ENCODE measurements at places on chromosomes 4 and X.

DNA sequence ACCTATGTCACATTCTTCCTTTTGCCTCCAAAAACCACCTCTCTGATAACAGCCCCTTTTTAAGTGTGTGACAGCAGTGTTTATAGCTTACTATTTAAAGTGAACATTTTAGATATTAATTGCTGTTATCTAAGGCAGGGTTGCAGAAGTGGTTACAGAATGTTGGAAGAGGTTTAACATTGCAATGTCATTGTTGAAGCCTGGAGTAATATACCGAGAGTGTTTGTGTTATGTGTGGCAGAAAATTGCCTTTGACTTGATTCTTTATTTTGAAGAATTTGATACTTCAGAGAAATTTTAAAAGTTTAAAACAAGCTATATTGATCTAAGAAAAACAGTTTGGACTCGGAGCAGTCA is 37.1 kb downstream of the SMARCAD1 start:
- DNase-seq: no peak

GRCh38 chr4:99117876-99118693 is 26.0 kb downstream of the ADH4 start:
- DNase-seq: no peak

GRCh38 chr4:158996669-158997074 is 106.2 kb upstream of the RAPGEF2 start:
- DNase-seq: no peak

DNA sequence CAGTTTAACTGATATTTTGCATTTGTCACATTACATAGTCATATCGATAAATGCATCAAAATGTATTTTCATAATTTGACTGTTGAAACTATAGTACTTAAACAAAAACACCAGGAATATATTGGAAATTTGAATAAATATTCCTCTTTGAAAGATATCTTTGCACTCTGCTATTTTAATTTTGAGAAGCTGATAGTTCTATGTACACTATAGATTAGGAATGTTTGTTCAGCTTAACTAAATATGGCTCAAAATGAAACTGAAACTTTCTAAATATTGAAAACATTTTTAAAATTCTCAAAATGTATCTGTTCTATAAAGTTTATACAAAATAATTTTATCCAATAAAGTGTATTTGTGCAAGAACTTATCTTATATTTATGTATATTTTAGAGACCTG is 510.1 kb downstream of the FSTL5 start:
- DNase-seq: no peak

DNA sequence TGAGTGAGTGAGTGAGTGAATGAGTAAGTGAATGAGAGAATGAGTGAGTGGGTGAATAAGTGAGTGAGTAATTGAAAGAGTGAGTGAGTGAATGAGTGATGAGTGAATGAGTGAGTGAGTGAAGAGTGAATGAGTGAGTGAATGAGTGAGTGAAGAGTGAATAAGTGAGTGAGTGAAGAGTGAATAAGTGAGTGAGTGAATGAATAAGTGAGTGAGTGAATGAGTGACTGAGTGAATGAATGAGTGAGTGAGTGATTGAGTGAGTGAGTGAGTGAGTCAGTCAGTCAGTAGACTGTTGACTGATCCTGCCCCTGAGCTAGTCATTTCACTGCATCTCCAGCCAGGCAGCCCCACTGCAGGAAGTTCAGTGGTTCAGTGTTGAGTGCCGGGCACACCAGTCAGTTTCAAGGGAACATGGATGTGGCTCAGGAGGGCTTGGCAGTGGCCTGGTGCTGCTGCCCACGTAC is 228.4 kb upstream of the PSAPL1 start:
- no peak for DNase-seq

DNA sequence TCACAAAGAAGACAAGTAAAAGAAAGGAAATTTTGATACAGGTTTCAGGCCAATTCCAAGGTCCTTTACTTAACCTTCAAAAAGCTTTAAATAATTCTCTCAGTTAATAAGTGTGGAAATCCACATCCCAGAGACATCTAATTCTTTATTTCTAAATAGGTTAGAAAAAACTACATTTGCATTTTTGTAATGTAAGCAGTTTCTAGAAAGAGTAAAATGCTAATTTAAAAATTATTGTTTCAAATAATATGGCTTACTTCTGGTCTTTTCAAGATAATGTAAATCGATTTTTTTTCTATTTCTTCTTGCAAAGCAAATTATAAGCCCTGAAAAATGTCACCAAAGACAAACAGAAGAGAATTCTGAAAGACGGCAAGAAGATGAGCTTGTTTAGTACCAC is 180.4 kb upstream of the HHIP start:
- DNase-seq: no peak

GRCh38 chr4:76984127-76984526 is 34.6 kb downstream of the SEPTIN11 start:
- DNase-seq: no peak

DNA sequence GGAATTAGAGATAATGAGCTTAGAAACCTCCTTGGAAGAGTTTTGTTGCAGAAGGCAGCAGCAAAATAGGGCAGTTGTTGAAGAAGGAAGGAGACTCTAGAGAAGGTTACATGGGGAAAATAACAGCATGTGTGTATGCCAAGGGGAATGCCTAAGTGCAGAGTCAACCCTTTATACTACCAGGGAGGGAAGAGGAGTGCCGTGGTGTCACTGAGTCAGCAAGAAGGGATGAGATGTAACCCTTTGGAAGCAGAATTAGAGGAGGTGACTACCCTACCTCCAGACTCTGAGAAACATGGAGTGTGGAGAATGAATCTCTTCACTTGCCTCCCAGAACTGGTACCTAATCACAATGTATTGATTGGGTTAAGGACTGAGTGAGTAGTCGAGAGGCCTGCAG is 6.7 kb upstream of the GABRE start:
- DNase-seq: no peak

DNA sequence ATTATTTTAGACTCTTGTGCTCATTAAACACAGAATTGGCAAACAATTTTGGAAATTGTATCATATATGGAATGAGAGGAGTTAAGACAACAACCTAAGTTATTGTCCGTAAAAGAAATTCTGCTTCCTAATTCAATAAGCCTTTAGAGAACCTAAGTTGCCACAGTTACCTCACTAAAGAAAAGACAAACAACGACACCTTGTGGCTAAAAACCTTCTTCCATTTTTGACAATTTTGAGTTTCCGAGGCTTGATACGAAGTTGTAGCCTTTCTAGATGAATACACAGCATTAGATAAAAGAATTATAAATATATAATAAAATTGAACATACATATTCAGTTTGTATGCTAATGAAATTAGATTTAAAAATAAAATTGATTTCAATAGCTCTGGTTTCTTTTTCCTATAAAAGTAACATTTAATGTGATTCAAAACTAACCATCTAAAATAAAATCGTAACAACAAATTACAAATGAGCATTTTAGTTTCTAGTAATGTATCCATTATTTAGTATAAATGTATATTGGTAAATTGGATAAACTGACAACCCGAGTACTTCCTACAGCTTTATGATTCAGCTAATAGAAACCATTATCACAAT is 275.1 kb downstream of the GPM6A start:
- DNase-seq: peak; percentile 15

GRCh38 chrX:103066606-103067005 is 2.6 kb upstream of the BEX1 start:
- DNase-seq: no peak

- no peak for DNase-seq
Measured at GRCh38 chrX:3666975-3667374, 46.5 kb downstream of the PRKX start.

DNA sequence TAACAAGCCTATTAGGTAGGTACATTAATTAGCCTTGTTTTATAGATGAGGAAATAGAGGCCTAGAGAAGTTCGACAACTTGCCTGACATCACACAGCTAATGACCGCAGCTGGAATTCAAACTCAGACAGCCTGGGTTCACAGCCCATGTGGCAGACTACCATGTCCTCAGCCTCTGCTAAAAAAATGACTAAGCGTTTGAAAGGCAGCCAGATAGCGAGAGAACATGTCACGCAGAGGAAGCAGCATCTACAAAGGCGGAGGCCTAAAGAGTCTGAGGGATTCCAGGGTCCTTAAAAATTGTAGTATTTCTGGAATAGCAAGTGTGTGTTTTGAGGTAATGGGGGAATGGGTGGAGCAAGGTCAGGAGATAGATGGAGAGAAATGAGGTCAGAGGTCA is 33.2 kb upstream of the BMP15 start:
- DNase-seq: no peak

DNA sequence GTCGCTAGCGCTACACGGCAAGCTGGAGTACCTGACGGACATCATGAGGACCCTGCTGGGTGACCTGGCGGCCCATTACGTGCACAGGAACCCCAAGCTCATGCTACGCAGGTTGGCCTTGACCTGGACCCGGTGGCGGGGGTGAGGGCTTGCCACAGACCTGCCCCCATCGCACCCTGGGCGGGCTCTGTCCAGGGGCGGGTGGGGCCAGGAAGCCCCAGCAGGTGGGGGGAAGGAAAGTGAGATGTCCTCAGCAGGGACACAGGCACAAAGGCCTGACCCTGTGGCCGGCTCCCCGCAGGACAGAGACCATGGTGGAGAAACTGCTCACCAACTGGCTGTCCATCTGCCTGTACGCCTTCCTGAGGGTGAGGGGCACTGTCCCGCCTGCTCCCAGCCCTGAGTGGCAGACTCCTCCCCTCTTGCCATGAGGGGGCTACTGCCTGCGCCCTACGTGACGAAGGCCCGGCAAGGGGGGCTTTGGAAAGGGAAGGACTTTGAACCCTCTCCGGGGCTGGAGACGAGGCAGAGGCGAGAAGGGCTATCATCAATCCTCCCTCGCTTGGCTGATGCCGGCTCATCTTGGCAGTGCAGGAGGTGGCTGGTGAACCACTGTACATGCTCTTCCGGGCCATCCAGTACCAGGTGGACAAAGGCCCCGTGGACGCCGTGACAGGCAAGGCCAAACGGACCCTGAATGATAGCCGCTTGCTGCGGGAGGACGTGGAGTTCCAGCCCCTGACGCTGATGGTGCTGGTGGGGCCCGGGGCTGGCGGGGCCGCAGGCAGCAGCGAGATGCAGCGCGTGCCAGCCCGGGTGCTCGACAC is 5.3 kb upstream of the SRPK3 start:
- no peak for DNase-seq

DNA sequence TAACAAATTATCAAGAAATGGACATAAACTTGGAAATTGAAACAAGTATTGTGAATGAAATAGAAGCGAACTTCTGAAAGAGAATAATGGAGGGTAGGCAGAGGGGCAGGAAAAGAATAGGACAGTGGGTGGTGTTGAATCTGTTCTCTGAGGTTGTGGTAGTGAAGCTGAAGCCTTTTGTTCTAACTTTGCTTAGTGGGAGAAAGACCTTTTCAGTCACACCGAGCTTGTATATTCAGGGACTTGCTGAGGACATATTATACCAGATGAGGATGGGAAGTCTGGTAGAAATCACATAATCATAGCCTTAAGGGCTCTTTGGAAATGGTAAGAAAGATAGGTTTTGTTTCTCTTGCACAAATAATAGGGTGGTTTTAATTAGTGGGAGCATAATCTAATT is 115.4 kb upstream of the NDST4 start:
- DNase-seq: no peak

GRCh38 chr4:5451243-5451642 is 257.1 kb downstream of the EVC2 start:
- DNase-seq: no peak

GRCh38 chr4:157572284-157572683 is 351.8 kb downstream of the GRIA2 start:
- DNase-seq: no peak
